ENCODE measurements at places on chromosomes 1 and 21.

DNA sequence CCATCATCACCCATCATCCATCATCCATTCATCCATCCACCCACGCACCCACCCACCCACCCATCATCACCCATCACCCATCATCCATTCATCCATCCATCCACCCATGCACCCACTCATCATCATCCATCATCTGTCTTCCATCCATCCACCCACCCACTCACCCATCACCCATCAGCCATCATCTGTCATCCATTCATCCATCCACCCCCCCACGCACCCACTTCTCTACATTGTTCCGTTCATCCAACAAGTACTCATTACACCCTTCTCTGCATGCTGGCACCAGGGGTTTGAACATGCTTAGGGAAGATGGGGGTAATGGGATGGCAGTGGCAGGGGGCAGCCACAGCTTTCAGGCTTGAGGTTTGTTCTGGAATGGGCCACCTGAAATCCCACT lies 82.1 kb downstream of the ADARB1 start:
- DNase-seq = no peak

DNA sequence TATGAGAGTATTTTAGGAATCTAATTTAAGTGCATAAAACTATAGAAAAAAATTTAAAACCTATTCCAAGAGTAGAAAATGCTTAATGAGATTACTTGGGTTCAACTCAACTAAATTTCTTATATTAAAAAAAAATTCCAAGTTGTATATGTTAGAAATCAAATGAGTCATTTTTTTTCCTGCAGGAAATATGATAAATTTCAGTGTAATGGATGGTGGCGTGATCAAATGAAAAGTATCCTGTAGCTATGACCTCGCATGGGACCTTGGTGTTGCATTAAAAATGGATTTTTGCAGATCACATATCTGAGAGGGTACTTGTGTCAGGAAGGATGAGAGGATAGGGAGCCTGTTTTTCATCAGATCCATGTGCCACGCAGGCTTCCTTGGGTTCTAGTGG lies 17.9 kb downstream of the ATP5PO start:
- DNase-seq = no peak

- no peak for DNase-seq
Observed at GRCh38 chr1:184626076-184627006, 128.3 kb downstream of the EDEM3 start.

GRCh38 chr21:20026543-20026942 lies 971.7 kb upstream of the NCAM2 start:
- no peak for DNase-seq

DNA sequence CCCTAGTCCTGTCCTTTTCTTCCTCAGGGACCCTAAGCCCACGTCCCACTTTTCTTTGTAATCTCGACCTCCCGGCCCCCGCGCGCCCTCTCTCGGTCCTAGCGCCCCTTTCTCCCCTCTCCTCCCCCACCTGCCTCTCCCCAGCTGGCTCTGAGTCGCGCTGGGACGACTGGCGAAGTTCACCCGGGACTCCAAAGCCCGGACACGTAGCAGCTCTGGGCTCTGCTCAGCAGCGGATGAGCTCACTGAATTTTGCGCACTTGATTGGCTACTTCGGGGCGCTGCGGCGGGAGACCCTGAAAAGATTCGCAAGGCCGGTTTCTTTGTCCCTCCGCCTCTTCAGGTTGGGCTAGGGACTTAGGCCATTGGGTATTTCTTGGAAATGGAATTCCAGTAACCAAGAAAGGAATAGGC lies 16.3 kb upstream of the ACKR1 start:
- DNase-seq = peak; percentile 79

GRCh38 chr1:36927826-36928225 lies 106.5 kb downstream of the GRIK3 start:
- DNase-seq = no peak

- peak; percentile 61 for DNase-seq
Observed at GRCh38 chr21:34201001-34201400, 127.6 kb downstream of the MRPS6 start.

GRCh38 chr1:198528364-198528763 lies 12.1 kb downstream of the ATP6V1G3 start:
- DNase-seq = no peak

DNA sequence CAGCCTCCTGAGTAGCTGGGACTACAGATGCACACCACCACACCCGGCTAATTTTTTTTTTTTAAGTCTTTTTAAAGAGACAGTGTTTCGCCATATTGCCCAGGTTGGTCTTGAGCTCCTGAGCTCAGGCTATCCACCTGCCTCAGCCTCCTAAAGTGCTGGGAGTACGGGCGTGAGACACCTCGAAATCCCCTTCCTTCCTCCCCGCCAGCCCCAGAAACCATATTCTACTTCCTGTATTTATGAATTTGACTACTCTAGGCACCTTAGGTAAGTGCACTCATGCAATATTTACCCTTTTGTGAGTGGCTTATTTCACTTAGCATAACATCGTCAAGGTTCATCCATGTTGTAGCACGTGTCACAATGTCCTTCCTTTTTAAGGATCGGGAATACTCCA lies 6.9 kb upstream of the LRP8 start:
- no peak for DNase-seq

DNA sequence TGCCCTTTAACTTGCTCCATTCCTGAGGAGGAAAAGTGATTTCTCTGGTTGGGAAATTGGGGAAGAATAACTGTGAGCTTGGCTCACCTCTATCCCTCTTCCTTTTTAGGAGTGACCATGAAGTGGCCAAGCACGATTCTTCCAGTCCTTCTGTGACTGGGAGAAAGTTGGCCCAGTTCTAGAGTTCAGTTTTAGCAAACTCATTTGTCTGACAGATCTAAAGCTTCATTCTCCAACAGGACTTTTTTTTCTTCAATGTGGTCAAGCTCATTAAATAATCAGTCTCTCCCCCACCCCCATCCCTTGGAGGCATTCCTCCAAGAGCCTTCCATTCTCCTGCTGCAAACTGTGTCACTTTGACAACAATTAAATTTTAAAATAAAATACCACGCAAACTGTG lies 6.4 kb upstream of the AGL start:
- no peak for DNase-seq

GRCh38 chr1:164648636-164649035 lies 89.7 kb downstream of the PBX1 start:
- no peak for DNase-seq

- no peak for DNase-seq
Observed at GRCh38 chr1:18743233-18743632, 112.6 kb downstream of the PAX7 start.

- DNase-seq = no peak
Observed at GRCh38 chr1:71828431-71829012, 453.8 kb downstream of the NEGR1 start.

DNA sequence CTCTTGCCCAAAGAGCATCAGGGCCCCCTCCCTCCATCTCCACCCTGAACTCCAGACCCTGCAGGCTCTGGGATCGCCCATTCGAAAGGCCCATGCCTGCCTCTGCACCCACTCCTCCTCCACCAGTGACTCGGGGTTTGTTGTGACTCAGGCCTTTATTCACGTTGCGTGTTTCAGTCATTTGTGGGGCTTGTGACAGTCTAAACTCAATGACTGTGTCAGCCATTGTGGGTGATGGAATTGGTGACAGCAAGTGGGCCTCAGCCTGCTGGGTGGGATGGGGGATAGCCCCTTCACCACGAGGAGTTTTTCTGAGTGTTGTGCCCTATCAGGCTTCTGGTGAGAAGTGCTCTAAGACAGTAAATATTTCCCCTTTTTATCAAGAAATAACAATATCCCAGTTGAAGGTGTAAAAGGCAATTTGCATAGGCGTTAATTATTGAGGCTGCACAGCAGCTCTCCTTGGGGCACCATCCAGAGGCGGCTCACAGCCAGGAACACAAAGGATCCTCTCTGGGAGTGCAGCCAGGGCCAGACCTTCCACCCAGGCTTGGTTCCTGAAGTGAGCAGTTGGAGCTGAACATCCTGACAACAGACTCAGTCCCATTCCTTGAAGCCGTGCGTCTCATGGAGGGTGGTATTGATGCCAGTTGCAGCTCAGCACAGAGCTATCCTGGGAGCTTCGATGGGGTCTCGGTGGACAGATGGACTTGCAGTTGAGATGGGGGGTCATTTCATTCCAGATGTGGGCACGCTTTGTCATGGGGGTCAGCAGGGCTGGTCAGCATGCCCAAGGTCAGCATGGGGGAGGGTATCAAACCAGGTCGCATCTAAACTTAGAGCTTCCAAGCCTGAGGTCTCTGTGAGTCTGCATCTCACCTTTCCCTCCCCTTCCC lies 135.6 kb upstream of the CACNA1E start:
- DNase-seq = no peak

Measured in hematopoietic multipotent progenitor cell treated with erythropoietin and hydrocortisone succinate and interleukin-3 and kit ligand, for 4 days (in vitro differentiated cells).